GM12864 (cell line): ENCODE measurements at places on chromosomes 1 and 21.

GRCh38 chr1:168972887-168973286 lies 133.6 kb upstream of the ATP1B1 start:
- no peak for DNase-seq

- peak; percentile 26 for DNase-seq
Measured at GRCh38 chr21:33984021-33984481, 68.4 kb upstream of the ATP5PO start.

GRCh38 chr1:4750177-4750576 lies 95.8 kb downstream of the AJAP1 start:
- DNase-seq = no peak

GRCh38 chr1:172761581-172762486 lies 102.9 kb downstream of the FASLG start:
- no peak for DNase-seq

GRCh38 chr1:94884106-94884505 lies 42.8 kb downstream of the CNN3 start:
- no peak for DNase-seq
